Sigmoid colon (tissue), 7 donors: ENCODE measurements at places on chromosomes 3 and 15. TPM values are rescaled to one million over a fixed set of nuclear protein-coding genes. Genes with fewer than 3 reads are reported as not detected.

DNA sequence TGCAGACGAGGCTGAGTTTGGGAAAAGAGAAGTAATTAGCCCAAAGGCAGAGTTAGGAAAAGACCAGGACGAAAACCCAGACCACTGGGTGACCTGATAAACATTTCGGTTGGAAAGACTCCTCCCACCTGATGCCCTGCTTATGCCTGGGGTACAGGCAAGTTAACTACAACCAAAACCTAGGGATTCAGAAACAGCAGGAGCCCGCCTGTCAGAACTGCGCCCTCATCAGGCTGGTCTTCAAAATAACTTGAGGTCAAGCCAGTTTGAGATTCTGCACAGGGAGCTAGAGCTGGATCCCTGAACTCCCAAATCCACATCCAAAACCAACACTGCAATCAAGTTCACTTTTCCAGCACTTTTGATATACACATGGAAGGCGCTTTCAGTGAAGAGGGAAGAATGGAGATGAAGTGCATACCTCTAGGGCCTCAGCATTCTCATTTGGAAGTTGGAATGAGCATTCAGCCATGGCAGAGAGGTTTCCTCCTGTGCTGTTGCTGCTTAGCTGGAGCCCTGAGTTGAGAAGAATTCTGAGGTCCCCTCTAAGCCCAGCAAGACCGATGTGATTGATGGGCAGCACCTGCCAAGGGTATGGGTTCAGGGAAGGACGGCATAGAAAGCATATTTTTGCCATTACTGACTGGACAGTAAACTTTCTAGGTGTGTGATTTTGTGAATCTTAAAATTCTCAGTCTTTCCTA, 11.6 kb downstream of the TSEN2 start:
- DNase-seq, result no peak
- H3K4me1 ChIP-seq, result no peaks in the 10 kb centered on the region
- H3K4me3 ChIP-seq, result no peak overlapping the region
- peaks cover 13% of the 10 kb centered on the region for H3K36me3 ChIP-seq
- H3K27ac ChIP-seq, result no peak overlapping the region

DNA sequence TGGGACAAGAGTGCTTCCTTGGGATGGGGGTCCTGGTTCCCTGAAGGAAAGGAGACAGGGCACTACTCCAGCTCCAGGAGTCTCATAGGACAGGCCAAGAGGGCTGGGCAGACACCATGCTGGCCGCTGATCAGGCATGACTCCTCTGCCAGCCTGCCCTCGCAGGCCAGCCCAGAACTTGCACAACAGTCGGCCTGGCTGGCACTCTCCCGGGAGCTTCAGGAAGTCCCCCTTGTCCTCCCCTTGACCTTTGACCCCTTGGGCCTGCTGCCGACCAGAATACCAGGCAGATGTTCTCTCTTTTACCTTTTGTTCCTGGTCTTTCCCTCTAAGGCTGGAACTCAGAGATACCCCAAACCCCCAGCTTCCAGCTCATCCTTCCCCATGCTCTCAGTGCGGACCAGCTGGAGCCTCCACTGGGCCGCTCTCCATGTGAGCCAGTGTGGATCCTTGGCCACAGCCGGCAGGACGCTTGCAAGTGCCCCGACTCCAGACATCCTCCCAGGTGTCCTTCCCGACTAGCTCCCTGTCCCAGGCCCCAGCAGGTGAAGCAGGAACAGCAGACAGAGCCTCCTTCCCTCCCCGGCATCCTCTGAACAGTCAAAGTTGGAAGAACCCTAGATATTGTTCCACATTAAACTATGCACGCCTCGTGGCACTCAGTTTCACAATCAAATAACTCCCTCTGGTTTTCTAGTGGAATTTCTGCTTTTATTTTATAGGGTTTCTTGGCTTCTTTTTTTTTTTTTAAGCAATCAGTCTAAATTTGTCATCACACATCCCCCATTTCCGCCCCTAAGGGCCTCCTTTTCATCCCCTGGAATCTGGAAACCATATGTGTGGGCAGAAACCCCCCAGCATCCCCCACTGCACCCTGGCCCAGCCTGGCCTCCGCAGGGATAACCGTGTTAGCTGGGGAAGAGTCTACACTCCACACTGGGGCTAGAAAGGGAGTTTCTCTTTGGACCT, 15.7 kb downstream of the VPS18 start:
- no peak for DNase-seq
- H3K36me3 ChIP-seq, result no peaks in the 10 kb centered on the region
- H3K4me3 ChIP-seq, result no peak overlapping the region
- no peak overlapping the region for H3K27ac ChIP-seq
- H3K27me3 ChIP-seq, result no peaks in the 10 kb centered on the region

DNA sequence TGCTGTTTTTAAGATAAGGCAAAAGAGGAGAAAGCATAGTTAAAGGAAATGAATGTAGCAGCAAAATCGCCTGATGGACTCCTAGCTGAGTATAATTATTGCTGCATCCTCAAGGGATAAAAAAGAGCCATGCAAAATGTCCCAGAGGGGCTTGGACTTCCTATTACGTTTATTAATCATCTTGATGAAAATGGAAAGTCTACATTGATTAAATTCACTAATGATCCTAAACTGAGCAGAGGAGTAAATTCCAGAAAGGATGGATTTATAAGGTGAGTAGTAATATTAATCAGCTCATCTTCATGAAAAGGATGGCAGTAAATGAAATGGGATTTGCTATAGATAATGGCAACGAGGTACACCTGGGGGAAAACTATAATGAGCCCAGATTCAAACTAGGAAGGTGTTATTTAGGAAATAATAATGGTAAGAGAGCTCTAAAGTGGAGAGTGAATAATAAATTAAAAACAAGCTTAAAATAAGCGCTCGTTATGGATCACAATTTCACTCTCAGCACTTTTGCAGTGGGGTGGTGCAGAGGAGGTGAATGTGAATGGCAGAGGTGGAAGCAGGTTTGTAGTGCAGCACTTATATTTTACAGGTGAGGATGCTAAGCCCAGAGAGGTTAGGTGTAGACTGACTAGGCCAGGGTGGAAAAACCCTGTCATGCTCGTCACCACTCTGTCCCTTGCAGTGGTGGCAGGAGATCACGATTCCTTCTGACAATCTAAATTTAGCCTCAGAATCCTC, 22.3 kb downstream of the IL5RA start:
- DNase-seq, result no peak
- H3K4me1 ChIP-seq, result no peaks in the 10 kb centered on the region
- no peak overlapping the region for H3K4me3 ChIP-seq
- no peaks in the 10 kb centered on the region for H3K36me3 ChIP-seq
- H3K27me3 ChIP-seq, result no peaks in the 10 kb centered on the region

DNA sequence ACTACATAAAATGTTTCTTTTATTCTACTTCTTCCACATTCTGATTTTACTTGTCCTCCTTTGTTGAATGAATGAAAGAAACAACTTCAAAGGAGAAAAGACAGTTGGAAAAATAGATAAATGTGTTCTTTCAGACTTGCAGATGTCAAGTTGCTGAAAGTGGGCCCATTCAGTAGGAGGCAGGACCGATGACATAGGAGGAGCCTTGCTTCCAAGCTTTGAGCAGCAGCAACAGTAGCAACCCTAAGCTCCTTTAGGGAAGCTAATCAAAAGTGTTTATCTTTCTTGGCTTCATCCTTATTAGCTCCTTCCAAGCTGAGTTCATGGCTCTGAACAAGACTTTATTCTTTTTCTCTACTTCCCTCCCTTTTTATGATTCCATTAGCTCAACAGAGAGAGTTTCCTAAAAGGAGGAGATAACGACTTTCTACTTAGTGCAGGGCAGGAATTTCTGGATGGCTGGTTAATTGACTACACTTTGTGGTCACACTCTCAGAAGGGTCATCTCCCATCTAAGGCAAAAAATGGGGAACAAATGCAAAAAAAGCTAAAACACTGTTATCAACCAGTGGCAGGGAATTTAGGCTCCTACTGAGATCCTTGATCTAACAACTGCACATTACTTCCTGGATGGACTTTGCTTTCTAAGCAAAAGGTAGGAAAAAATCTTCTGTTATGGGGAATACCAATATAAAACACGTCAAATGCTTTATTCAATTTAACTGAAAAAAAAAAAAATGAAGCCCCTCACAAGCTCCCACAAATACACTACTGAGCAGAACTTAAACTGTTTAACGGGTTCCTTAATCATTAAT, 4.8 kb downstream of the MORC1 start:
- no peaks in the 10 kb centered on the region for H3K36me3 ChIP-seq
- no peak overlapping the region for H3K4me3 ChIP-seq
- no peak for DNase-seq
- no peaks in the 10 kb centered on the region for H3K4me1 ChIP-seq
- no peak overlapping the region for H3K27ac ChIP-seq
- H3K27me3 ChIP-seq, result no peaks in the 10 kb centered on the region

DNA sequence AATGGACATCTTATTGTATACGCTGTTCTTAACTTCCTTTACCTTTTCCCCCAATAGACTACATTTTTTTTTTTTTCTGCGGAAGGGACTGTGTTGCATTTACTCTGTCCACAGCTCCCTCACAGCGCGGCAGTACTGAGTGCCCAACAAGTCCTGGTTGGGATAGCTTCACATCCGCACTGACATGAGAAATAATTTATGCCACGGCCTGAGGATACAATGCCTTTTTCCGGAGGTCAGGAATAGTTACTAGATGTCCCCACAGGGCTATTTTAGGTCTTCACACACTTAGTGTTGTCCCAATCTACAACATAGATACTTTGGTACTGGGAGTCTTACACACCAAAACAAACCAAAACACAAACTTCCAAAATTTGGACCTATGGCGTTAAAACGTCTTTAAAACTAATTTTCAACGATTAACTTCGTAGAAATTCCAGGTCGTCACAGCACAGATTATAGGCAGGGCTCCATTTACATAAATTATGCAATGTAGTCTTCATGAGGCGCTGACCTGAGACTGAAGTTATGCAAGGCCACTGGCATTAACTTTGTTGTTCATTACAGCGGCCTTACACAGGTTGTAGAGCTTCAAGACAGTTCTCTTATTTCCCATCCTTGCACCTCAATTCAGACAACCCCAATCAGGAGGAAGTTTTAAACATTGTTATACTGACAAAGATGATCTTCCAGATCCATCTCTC, 989 bp upstream of the PPIB start:
- no peak for DNase-seq
- no peaks in the 10 kb centered on the region for H3K27me3 ChIP-seq
- H3K4me1 ChIP-seq, result peaks cover 26% of the 10 kb centered on the region
- peak overlapping the region; percentile 95 for H3K4me3 ChIP-seq

GRCh38 chr3:113266738-113267137, 55.4 kb downstream of the BOC start:
- DNase-seq, result no peak
- H3K4me1 ChIP-seq, result peaks cover 36% of the 10 kb centered on the region

DNA sequence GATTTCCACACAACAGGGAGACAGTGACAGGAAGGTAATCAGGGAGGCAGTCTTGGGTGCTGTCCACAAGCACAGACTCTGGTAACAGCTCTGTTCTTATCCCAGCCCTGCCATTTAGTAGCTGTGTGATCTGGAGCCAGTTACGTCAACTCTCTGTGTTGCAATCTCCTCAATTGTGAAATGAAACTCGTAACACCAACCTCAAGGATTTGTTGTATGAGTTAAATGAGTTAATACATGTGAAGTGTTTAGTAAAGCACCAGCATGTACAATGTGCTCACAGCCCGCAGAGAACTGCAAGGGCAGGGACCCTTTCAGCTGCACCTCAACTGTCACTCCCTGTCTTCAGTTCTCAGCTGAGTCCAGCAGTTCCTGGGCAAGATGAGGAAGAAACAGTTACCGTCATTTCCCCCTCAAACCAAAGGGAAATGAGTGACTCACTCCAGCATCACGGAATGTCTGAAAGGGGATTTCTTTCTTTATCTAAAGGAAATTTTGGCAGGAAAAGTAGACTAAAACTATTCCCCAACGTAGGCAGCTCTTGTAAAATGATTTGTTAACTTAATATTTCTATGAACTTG, 39.9 kb upstream of the MB21D2 start:
- H3K36me3 ChIP-seq, result no peaks in the 10 kb centered on the region
- peak; percentile 79 for DNase-seq
- no peaks in the 10 kb centered on the region for H3K4me1 ChIP-seq
- no peak overlapping the region for H3K4me3 ChIP-seq

- H3K4me1 ChIP-seq, result no peaks in the 10 kb centered on the region
- H3K4me3 ChIP-seq, result no peak overlapping the region
- no peak overlapping the region for H3K27ac ChIP-seq
- no peaks in the 10 kb centered on the region for H3K27me3 ChIP-seq
- H3K36me3 ChIP-seq, result no peaks in the 10 kb centered on the region
Measured at GRCh38 chr15:80920271-80920699, 69.3 kb downstream of the MESD start.

DNA sequence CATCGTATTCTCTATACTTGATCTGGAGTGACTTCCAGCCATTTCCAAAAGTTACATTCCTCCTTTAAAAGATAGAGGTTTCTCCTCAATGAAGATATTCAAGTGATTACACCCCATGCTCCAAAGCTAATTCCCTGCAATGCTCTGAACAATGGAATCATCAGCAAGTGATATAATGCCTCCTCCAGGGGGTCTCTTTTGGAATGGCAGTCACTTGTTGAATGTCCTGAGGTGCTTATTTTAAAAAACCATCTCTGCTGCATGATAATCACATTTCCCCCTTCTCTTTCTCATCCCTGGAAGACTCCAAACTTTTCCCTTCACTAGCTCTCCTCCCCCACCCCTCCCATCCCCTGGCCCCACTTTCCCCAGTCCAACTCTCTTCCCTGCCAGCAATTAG, 2.6 kb downstream of the LHFPL4 start:
- no peaks in the 10 kb centered on the region for H3K36me3 ChIP-seq
- H3K27ac ChIP-seq, result no peak overlapping the region
- no peaks in the 10 kb centered on the region for H3K4me1 ChIP-seq

- H3K4me3 ChIP-seq, result no peak overlapping the region
- no peak overlapping the region for H3K27ac ChIP-seq
- DNase-seq, result no peak
- no peaks in the 10 kb centered on the region for H3K4me1 ChIP-seq
- H3K36me3 ChIP-seq, result no peaks in the 10 kb centered on the region
Measured at GRCh38 chr3:154522036-154522602, 92.1 kb upstream of the GPR149 start.

The COLQ gene
- total RNA-seq, result 2.1 TPM

The ARRDC4 gene
- 190 TPM for total RNA-seq
